ENCODE measurements at places on chromosomes 1 and 21. TPM values are rescaled to one million over a fixed set of nuclear protein-coding genes. Genes with fewer than 3 reads are reported as not detected.

DNA sequence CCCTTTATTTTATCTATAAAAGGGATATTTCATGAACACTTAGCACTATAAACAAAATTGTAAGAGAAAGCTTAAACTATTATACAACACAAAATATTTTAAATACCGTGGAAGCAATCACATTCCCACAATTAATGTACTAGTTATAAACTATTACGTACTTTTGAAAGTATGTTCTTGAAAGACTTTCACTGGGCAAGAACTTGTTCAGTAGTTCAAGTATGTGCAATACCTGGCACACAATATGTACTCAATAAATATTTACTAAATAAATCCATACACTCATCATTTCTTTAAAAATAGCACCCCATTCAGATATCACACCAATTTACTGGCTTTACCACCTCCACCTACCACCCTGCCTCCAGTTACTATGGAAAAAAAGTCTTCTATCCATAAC is 12.6 kb upstream of the FMO2 start:
- H3K4me3 ChIP-seq: no peak overlapping the region
- DNase-seq: no peak
- no peaks in the 10 kb centered on the region for H3K4me1 ChIP-seq
- H3K27me3 ChIP-seq: peaks cover 5% of the 10 kb centered on the region
- H3K36me3 ChIP-seq: no peaks in the 10 kb centered on the region

The S100A1 gene
- not detected for total RNA-seq

GRCh38 chr21:37164742-37165141 is 91.7 kb downstream of the TTC3 start:
- H3K36me3 ChIP-seq: peaks cover 60% of the 10 kb centered on the region
- H3K27me3 ChIP-seq: no peaks in the 10 kb centered on the region
- DNase-seq: no peak
- no peak overlapping the region for H3K4me3 ChIP-seq
- no peak overlapping the region for H3K27ac ChIP-seq
- H3K4me1 ChIP-seq: no peaks in the 10 kb centered on the region

DNA sequence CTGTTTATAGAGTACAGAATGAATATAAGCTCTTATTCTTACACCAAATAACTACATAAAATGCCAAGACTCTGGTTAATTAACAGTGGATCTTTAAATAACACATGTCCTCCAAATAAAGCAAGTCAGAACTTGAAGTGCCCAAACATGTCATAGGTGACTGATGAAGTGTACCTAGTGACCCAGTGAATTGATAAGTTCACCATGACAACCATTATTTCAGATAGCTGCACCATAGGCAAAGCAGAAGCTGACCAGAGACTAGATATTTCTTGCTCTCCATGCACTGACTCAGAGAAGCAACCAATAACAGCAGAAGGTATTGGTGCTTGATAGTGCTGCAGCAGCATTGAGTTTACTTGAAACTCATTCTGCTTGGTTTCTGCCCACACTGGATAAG is 192.1 kb downstream of the DUSP10 start:
- no peak overlapping the region for H3K27ac ChIP-seq
- DNase-seq: no peak
- H3K4me1 ChIP-seq: no peaks in the 10 kb centered on the region
- H3K36me3 ChIP-seq: no peaks in the 10 kb centered on the region
- H3K4me3 ChIP-seq: no peak overlapping the region

The CCDC30 gene
- 5.4 TPM for total RNA-seq

- no peak for DNase-seq
- no peak overlapping the region for H3K27ac ChIP-seq
- H3K4me3 ChIP-seq: no peak overlapping the region
- peaks cover 11% of the 10 kb centered on the region for H3K4me1 ChIP-seq
- no peaks in the 10 kb centered on the region for H3K27me3 ChIP-seq
- H3K36me3 ChIP-seq: no peaks in the 10 kb centered on the region
Observed at GRCh38 chr1:89823679-89824292, 3.0 kb downstream of the LRRC8D start.

DNA sequence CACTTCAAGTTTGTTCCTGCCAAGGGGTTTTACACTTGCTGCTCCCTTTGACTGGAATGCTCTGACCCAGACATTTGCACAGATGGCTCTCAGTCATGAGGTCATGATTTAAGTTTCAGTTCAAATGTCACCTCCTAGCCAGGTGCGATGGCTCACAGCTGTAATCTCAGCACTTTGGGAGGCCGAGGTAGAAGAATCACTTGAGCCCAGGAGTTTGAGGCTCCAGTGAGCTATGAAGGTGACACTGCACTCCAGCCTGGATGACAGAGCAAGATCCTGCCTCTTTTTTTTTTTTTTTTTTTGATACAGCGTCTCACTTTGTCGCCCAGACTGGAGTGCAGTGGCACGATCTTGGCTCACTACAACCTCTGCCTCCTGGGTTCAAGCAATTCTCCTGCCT is 4.5 kb upstream of the ZMYM4 start:
- H3K36me3 ChIP-seq: no peaks in the 10 kb centered on the region
- H3K4me3 ChIP-seq: no peak overlapping the region
- DNase-seq: no peak
- no peak overlapping the region for H3K27ac ChIP-seq
- peaks cover 3% of the 10 kb centered on the region for H3K27me3 ChIP-seq

The PCAT6 gene
- 1.0 TPM for total RNA-seq

Data from T-cell (primary cell).